ENCODE measurements at places on chromosomes 3 and 15. TPM values are rescaled to one million over a fixed set of nuclear protein-coding genes. Genes with fewer than 3 reads are reported as not detected.

RAD51 gene
- 7.9 TPM for polyA plus RNA-seq

GRCh38 chr15:57732526-57733331 is 26.2 kb downstream of the POLR2M start:
- DNase-seq: peak; percentile 73

- no peak for DNase-seq
Observed at GRCh38 chr3:67075295-67075694, 77.2 kb downstream of the KBTBD8 start.

DNA sequence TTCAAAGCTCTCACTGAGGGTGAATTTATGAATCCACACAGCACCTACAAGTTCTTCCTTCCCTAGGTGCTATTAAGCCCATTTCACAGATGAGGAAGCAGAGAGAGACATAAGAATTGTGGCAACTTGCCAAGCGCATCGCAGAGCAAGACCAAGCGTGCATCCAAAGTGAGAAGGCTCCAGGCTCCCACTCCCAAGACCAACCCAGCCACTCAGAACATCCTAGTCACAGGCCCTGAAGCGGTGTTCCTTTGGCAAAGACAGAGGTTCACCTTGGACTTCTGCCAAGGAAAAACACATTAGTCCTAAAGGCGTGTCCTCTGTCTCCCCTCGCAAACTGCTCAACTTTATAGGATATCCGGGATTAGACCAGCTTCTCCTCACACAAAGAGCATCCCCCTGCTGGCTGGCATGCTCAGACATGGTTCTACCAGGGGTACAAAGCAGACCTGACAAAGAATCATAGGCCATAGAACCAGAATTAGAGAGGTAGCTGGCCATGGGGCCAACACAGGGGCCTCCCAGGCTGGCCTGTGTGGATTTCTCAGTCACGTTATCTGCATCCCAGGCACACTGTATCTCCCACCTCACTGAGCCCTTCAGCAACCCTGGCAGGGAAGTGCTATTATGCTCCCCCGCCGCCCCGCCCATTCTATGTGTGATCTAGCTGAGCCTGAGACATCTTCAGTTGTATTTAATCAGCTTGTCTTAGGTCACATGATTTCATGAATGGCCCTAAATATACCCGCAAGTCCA is 160.2 kb downstream of the FOXP1 start:
- peak; percentile 61 for DNase-seq

DNA sequence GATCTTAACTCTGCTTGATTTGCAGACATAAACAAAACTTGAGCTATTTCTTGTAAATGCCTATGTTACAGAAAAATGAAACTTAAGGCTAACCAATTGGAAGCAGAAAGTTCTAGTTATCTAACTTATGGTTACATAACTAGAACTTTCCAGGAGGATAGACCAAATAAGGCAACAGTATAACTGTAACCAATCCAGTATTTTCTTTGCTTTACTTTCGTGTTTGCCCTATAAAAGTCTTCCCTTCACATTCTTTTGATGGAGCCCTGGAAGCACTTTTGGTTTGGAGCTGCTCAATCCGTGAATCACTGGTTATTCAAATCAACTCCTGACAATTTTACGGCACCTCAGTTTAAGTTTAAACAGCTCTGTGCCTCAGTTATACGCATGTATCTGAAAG is 164.6 kb downstream of the SUCLG2 start:
- no peak for DNase-seq

GRCh38 chr3:6110451-6110850 is 750.5 kb upstream of the GRM7 start:
- DNase-seq: no peak

Measured in spinal cord (tissue), 10 donors.